ENCODE measurements at places on chromosomes 11 and 22. TPM values are rescaled to one million over a fixed set of nuclear protein-coding genes. Genes with fewer than 3 reads are reported as not detected.

DNA sequence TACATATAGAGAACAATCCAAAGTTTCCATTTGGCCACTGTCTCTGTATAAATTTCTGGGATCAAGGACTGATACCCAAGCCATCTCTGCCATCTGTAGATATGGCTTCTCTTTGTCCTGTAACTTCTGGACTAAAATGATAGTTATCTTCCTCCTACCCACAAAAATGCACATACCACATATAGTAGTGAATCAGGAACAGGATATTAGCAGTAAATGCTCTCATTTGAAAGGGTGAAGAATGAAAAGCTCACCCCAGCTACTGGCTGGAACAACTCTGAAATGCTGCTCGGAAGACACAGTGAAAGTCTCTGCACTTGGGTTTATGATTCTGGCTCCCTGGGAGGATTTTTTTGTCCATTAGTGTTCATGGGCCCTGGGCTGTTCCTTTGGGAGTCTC lies 856.4 kb upstream of the LRRC4C start:
- DNase-seq, result no peak

- DNase-seq, result no peak
These were observed 27.3 kb downstream of the FAM168A start for GRCh38 chr11:73570415-73571114.

DNA sequence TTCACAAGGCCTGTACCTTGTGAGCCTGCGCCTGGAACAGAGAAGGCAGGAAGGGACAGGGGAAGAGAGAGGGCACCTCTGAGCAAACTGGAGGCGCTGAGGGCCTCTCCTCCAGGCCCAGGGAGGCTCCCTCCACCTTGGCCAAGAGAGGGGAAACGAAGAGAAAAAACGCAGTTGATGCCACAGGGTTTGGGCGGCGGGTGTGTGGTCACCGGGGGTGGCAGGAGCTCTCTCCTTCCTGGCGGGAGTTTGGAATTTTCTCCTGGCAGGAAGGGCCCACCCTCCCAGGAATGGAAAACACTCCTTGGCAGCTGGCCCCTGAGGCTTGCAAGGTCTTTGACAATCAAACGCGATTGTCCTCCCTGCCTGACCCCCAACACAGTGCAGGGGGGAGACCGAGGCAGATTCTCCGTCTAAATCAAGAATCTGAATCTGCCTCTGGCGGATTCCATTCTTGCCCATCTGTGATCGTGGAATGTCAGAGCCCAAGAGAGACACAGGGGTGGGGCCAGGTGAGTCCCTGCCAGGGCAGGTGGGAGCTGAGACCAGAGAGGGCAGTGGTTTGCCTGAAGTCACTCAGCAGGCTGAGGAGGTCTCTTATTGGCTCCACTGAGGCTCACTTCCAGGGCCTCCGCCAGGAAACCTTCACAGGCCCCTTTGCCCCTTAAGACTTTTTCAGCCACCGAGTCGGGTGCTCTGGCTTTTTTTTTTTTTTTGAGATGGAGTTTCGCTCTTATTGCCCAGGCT lies 21.0 kb downstream of the RPL3 start:
- DNase-seq, result no peak

DNA sequence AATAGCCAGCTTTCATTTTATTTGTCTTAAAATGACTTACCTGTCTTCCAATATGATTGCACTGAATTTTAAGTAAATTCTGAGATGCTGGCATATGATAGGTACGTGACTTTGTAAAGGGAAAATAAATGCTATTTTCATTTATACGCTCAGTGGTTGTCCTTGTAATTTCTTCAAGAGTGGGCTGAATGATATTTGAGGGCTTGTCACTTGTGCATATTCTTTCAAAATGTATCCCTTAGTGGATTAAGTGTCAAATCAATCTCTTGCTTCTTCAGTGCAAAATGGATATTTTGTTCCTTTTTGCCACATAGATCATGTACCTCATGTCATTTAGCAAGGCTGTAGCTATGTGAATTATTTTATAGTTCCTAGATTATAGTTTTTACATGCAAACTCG lies 56.9 kb downstream of the GAS2 start:
- DNase-seq, result no peak

- DNase-seq, result no peak
These were observed 88.1 kb downstream of the GALNT18 start for GRCh38 chr11:11533751-11534150.

DNA sequence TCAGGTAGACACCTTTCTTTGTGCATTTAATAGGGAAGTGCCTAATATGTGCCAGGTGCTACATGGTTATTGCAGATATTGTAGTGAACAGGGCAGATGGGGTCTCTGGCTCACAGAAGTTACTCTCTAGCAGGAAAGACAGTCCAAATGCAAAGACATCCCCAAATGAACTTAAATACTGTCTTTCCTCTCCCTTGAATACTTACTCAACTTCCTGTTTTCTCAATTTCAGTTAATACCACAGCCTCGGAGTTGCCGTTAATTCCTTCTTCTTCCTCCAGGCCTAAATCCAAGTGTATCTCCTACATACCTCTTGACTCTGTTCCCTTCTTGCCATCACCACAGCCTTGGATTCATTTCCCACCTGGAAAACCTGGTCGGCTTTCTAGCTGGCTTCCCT lies 134.3 kb upstream of the SESN3 start:
- no peak for DNase-seq

GRCh38 chr22:46684706-46685105 lies 53.3 kb downstream of the CERK start:
- no peak for DNase-seq

- DNase-seq, result no peak
These were observed 43.4 kb downstream of the GRIK4 start for GRCh38 chr11:120554766-120555432.

DNA sequence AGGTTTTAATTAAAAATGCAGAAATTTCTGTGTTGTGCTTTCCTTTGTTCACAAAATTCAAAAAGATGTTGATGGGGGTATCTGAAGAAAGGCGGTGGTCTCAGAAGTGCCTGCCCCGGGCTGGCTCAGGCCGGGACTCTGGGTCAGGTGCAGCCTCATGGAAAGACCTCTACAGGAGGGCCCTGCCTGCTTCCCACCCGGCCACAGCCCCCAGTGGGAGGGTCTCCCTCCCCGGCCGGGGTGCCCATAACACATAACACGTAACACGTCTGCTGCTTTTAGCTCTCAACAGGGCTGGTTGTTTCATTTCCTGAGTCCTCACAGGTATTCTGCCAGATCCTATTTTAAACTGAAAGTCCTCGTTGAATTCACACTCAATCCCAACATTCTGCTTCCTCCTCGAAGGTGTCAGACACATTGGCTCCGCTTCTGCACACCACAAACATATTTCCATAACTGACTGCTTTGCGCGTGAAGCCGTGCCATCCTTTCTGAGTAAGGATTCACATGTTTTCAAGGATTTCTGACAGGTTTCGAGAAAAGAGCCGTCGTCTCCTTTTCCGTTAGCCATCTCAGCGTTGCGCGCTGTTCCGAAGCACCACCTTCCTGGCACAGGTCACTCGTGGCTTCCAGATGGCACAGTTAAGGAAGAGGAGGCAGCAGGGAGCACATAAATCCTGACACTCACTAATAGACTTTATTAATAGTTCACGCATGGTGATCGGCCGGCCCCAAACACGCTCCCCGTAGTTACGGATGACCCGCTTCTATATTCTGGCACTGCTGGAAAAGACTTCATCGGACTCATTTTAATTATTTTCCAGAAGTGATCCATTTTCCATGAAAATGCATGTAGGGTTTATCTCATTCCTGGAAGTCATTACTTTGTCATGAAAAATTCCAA lies 569.3 kb downstream of the BRD1 start:
- no peak for DNase-seq

- no peak for DNase-seq
These were observed 25.5 kb upstream of the CTSC start for GRCh38 chr11:88363004-88363403.

DNA sequence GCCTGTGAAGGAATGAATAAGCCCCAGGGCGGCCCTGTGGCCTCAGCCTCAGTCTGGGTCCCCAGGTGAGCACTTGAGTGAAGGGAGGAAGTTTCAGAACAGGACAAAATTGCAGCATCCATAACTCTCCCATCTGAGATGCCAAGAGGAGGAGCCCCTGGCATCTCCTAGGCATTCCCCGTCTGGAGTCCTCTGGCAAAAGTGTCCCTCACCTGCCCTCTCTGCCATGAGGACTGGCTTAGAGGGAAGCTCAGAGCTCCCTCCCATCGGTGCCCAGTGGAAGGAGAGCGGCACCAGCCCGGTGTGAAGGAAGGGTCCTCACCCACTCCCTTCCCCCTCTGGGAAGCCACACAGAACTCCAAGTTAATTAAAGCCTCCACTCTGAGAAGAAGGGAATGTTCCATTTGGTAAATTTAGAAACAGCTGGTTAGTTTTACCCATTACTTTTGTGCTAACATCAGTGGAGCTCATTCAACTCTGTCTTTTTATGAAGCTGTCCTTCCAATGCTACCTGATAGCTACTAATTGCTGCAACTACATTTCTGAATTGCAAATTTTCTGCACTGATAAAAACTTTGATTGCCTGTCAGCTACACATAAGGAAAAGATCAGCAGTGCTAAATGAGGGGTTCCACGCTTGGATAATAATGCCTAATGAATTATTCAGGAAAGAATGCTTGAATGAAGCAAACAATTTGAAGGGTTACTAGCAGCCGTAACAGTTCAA lies 123.3 kb upstream of the RCN1 start:
- DNase-seq, result no peak

- no peak for DNase-seq
These were observed 3.4 kb upstream of the P2RY6 start for GRCh38 chr11:73268671-73269271.

GRCh38 chr11:70312401-70313357 lies 42.2 kb downstream of the PPFIA1 start:
- no peak for DNase-seq

GRCh38 chr11:86162239-86162638 lies 82.3 kb upstream of the EED start:
- no peak for DNase-seq

- peak; percentile 64 for DNase-seq
These were observed 40.4 kb upstream of the AMPD3 start for GRCh38 chr11:10414659-10415058.

DNA sequence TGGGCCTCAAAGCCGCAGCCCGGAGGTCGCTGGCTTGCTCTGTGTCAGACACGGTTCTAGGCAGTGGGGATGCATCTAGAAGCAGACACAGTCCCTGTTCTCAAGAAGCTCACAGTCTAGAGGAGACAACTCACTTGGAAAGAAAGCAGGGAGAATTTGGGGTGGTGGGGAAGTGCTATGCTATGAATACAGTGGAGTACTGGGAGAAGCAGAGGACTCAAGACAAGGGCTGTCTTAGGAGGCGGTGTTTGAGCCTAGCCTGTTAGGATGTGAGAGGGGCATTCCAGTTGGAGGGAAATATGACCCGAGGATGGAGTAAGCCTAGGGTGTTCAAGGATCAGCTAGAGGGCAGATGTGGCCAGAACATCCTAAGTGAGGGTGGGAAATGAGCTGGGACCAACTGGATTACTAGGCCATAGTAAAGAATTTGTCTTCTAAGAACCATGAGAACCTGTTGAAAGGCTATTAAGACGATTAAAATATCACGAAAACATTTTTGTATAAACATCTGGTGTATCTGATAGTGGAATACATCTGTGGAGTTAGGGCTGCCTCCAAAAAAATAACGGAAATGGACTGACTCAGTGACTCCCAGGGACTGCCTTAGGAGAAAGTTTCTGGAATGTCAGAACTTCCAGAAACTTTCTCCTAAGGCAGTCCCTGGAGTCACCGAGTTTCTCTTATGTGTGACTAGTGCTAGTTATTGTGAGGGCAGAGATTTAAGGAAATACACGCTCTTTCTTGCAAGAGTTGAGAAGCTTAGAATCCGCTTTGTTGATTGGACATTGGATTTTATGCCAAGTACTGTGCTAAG lies 1.1 kb upstream of the PITPNB start:
- DNase-seq, result peak; percentile 78

- no peak for DNase-seq
These were observed 42.5 kb downstream of the GALNT18 start for GRCh38 chr11:11579012-11579988.

- DNase-seq, result no peak
These were observed 43.9 kb downstream of the NFAM1 start for GRCh38 chr22:42388130-42388797.

DNA sequence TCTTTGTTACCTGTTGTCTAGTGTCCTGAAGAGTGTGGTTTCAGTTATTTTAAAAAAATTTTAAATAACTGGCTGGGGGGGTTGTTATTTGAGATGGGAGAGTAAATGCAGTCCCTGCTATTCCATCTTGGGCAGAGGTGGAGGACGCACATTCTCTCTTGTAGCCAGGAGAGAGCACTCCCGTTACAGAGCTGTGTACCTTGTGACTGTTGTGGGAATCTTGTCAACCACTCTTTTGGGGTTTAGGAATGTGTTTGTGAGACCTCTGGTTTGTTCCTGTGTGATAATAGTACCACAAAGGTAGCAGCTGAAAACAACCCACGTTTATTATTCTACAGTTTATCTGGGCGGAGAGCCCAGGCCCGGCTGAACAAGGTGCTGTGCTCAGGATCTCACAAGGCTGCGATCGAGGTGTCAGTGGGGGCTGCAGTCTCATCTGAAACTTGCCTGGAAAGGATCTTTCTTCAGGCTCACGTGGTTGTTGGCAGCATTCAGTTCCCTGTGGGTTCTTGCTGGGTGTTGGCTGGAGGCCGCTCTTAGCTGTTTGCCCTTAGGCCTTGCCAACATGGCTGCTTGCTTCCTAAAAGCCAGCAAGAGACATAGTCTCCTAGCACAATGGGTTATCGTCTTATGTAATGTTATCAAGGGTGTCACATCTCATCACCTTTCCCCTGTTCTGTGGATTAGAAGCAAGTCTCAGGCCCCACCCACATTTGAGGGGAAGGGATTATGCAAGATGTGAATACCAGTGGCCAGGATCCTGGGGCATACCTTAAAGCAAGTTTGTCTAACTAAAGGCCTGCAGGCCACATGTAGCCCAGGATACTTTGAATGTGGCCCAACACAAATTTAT lies 20.6 kb downstream of the IGHMBP2 start:
- no peak for DNase-seq

DNA sequence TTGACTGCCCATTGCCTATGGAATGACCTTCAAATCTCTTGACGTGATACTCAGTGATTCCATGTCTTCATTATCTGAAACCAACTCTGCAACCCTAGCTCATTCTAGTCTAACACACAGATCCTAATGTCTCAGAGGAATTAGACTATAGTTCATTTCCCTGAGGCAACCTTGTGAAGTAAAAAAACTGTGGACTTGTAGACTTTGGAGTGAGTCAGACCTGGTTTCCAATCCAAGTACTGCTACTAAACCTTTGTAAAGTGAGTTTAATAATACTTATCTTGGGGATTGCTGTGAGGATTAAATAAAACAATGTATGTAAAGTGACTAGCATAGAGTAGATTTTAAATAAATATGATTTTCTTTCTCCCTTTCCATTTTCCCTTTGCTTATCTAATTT lies 226.1 kb downstream of the BLID start:
- DNase-seq, result no peak

Gene SERPIND1
- polyA plus RNA-seq, result 2.2 TPM

Gene STK33
- polyA plus RNA-seq, result 7.2 TPM

Gene KRTAP5-10
- not detected for polyA plus RNA-seq

Gene OR8G5
- polyA plus RNA-seq, result 0.14 TPM

Gene PYGM
- polyA plus RNA-seq, result 132 TPM

Gene PAMR1
- polyA plus RNA-seq, result 21.2 TPM

Gene HSCB
- polyA plus RNA-seq, result 19.7 TPM

Gene MAPK8IP2
- polyA plus RNA-seq, result 0.45 TPM

Gene LINC01488
- polyA plus RNA-seq, result not detected

Gene OR10A2
- not detected for polyA plus RNA-seq

Gene FAU
- polyA plus RNA-seq, result 716 TPM

Data from muscle of arm (tissue), 14 donors.